ENCODE measurements at places on chromosomes 11 and 22.

- peak; percentile 81 for ATAC-seq
Measured at GRCh38 chr11:34492806-34493414, 20.7 kb downstream of the ELF5 start.

DNA sequence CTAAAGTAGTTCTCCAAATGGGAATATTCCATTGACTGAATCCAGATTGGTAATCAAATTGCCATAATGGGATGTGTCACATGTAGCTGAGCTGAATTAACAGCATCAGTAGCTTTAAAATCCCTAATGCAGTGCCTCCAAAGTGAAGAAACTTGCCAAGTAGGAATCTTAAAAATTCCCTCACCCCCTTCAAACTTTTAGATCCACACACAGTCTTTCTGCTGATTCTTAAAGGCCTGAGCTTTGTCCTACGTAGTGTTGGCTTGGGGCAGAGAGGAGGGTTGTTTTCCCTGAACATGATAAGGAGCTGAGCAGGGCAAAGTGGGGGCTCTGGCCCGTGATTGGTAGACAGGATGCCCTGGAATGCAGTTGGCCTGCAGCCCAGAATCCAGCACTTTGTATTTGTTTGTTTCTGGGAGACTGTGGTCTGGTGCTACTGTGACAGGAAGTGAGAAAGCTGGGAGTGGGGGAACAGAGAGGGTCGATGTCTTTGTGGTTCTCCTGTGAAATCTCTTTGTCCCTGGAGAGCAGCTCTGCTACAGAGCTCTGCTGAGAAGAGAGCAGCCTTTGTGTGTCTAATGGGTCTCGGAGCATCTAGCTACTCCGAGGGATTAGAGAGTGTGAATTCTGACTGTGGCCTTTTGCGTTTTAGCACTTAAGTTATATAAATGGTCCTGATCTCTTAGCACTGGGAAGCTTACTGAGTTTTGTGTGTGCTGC is 16.9 kb downstream of the CTNND1 start:
- ATAC-seq, result peak; percentile 97

GRCh38 chr11:133271871-133272776 is 260.2 kb downstream of the OPCML start:
- no peak for ATAC-seq

GRCh38 chr22:43855431-43855830 is 6.9 kb downstream of the SULT4A1 start:
- no peak for ATAC-seq

- no peak for ATAC-seq
Measured at GRCh38 chr11:60835534-60835846, 6.4 kb upstream of the CCDC86 start.

DNA sequence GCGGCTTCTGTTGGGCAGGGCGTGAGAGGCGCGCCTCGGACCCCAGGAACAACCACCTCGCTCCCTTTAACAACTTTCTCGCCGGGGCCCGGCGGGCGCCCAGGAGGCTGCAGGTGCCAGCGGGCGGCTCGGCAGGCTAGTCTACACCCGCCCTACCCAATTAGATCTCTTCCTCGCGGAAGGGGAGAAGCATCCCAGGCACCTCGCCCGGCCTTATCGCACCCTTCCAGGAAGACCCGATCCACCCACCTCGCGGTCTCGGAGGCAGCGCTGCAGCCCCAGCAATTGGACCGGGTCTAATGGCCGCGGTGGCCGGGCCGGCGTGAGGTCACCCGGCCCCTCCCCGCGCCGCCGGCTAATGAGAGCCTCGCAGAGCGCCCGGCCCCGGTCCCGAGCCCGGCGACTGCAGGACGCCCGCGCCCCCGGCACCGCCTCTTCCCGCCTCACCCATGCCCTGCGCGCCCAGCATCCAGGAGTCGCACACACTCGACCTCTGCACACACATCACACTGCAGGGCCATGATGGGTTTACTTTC is at the start of gene PLAAT3:
TSS of gene PLAAT3 (minus strand) at position 298 of the 536 bp plus-strand sequence. CDS start 419 bp downstream, outside the sequence.
- peak; percentile 90 for ATAC-seq

GRCh38 chr11:9219572-9219971 is 45.6 kb downstream of the DENND5A start:
- peak; percentile 53 for ATAC-seq

DNA sequence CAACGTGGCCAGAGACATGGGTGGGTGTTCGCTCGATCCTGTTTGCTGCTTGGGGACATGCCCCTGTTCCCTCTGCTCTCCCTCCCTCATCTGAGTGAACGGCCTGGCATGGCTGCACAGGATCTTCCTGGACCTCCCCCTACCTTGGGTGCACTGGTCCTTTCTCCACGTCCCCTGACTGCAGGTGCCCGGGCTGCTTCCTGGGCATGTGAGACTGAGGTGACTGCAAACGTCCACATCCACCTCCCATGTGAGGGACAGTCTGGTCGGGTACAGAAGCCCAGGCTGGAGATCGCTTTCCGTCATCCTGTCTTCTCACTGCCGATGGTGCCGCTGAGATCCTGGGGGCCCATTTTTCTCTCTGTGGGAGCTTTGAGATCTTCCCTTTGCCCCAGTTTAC is 11.8 kb downstream of the SULT4A1 start:
- ATAC-seq, result no peak

DNA sequence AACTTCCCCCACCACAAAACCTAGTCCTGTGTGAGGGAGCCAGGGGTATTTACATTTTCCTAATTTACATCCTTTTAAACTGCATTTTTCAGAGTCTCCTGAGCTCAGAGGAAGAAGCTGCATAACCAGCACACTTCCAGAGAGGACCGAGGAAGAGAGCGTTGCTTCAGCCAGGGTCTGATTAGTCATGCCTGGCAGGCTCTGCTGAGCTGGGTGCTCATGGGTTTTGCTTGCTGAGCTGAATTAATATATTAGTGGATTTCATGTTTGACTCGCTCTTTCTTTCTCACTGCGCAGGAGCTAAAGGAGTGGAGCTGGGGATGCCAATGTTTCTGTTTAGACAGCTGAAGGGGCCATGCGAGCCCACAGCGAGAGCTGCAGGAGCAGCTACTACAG is 539.3 kb upstream of the B3GAT1 start:
- peak; percentile 73 for ATAC-seq

GRCh38 chr22:23212061-23213021 is 32.0 kb downstream of the BCR start:
- ATAC-seq, result no peak

DNA sequence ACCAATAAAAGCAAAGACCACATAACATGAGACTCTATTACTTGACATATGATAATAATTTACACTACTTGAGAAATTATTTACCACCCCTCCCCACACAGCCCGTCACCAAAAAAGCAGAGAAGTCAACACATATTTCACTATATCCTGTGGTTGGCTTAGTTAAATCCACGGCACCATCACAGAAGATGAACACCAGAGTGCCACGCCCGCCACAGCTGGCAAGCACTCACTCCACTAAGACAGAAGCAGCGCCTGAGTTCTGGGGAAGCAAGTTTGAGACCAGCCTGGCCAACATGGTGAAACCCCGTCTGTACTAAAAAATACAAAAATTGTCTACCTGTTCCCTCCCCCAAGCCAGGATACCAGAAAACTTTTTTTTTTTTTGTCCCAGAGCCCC is 53.1 kb downstream of the PACSIN2 start:
- ATAC-seq, result no peak

- ATAC-seq, result no peak
Measured at GRCh38 chr11:21472261-21472660, 720.6 kb upstream of the ANO5 start.

Measured in SK-N-SH treated with all-trans-retinoic acid at 6 μM for 48 hours (cell line).